Stimulated activated CD8-positive, alpha-beta memory T cell treated with anti-CD3 and anti-CD28 coated beads, Interleukin-4, amount 100 ng/mL, for 1 hour (primary cell): ENCODE measurements at places on chromosomes 12 and 14.

- DNase-seq = no peak
These were observed 74.6 kb upstream of the CDKN3 start for GRCh38 chr14:54322246-54322645.

DNA sequence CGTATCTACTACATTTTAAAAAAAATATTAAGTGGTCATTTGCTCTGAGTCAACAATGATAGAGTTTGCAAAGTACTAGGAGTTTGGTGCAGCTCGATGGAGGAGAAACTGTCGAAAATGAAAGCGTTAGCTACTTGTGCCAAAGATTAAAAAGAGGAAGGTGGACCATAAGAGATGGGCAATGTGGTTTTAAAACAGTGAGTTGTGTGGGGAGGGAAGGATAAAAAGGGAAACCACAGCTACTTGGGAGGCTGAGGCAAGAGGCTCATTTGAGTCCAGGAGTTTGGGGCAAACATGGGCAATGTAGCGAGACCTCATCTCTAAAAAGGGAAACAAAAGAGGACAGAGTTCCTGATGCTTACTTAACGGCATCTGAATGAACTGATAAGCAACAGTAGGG, 18.2 kb upstream of the STRAP start:
- no peak for DNase-seq

- DNase-seq = no peak
These were observed 177.9 kb upstream of the PRMT8 start for GRCh38 chr12:3313066-3313465.

GRCh38 chr14:41805633-41806032, 199.0 kb downstream of the LRFN5 start:
- DNase-seq = no peak

GRCh38 chr12:79000501-79000900, 135.9 kb downstream of the SYT1 start:
- DNase-seq = no peak

DNA sequence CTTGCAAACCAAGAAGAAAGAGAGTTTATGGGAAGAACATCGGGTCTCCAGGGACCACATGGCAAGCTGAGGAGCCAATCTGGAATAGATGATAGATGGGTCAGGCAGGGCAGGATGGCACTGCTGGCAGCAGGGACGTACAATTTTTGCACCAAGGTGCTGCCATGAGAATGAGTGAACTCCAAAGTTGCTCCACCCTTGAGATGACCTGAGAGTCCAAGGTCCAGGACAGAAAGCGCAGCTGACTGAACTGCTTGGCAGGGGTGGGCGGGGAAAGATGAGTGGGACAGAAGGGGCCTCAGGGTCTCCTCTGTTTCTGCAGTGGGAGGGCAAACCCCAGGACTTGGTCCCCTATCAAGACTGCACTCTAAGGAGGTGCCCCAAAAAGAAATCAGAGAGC, 136.7 kb upstream of the GSC start:
- DNase-seq = no peak

- DNase-seq = no peak
These were observed 28.6 kb downstream of the AMN start for GRCh38 chr14:102951034-102951433.
